ENCODE measurements at places on chromosomes 7 and 10. TPM values are rescaled to one million over a fixed set of nuclear protein-coding genes. Genes with fewer than 3 reads are reported as not detected.

The WEE2 gene
- not detected for total RNA-seq

The RBM20 gene
- 103 TPM for total RNA-seq

DNA sequence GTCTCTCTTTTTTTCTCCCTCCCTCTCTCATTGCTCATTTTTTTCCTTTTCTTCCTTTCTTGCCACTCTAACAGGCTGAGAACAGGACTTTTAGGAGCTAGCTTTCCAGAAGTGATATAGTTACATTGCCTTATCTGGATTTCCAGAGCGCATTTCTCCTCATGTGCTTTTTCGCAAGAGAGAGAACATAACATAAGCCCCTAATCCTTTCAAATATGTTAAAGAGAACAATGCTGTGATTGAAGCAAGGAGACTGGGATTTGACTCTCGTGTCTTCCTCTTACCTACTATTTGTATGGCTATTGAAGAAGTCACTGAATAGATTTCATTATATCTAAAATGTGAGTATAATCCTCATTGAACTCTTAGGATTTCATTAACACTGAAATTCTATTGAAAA is 101.2 kb upstream of the PRPS1L1 start:
- no peak for DNase-seq

DNA sequence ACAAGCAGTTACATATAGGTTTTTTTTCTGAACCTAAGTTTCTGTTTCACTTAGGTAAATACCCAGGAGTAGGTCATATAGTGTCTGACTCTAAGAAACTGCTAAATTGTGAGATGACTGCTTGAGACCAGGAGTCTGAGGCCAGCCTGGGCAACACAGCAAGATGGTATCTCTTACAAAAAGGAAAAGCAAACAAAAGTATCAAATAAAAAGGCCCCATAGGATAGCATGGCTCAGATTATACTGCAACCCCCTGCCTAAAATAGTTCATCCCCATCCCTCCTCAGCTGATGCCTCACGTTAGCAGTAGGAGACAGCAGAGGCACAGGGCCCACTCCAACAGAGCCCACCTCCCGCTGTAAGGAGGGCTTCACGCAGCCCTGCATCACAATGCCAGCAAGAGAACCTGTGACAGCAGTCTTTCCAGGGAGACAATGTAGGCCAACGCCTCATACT is 90.3 kb downstream of the SRPK2 start:
- no peak for DNase-seq

GRCh38 chr10:127009366-127009765 is 104.1 kb downstream of the DOCK1 start:
- no peak for DNase-seq

DNA sequence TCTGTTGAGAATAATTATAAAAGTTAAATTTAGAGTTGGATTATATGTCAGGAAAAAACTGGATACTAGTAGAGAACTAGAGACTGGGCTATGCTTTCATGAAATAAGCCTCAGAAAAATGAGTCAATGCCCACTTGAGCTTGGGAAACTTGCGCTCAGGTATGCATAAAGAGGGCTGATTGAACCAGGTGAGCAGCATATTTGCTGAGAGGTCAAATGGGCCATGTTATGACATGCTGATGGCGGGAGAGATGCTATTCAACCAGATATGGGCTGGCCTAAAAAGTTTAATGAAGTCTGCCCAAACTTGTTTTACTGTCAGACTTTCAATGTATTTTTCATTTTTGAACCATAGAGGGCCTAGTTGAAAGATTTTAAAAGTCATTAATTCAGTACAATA is 837.6 kb upstream of the GHITM start:
- DNase-seq = no peak

GRCh38 chr7:143444063-143444782 is 970 bp downstream of the TAS2R60 start:
- no peak for DNase-seq

- no peak for DNase-seq
Measured at GRCh38 chr7:133320891-133321290, 68.0 kb downstream of the EXOC4 start.

DNA sequence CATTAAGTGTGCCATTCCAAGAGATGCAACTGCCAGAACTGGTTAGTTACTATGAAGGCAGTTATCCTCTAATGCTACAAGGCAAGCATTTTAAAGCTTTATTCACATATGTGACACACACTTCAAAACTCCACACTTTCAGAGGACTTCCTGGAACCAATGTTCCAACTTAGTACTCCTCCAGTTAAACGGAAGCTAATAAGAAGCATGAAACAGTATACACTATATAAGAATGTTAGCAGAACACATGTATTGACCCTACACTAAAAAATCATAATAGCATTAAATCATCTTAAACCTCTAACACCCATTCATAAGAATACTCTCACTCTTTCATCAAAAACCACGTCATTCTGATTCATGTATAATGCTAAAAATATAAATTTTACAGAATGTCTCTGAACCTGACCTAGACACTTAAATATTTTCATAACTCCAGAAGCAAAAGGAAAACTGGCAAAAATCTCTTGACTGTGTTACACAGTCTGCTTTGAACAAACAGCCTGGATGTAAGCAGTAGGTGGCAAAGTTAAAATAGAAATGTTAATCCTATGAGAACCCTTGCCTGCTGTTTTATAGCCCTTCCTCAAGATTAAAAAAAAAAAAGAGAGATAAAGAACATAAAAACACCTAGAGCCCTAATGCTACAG is 135.0 kb downstream of the SEMA3C start:
- no peak for DNase-seq

DNA sequence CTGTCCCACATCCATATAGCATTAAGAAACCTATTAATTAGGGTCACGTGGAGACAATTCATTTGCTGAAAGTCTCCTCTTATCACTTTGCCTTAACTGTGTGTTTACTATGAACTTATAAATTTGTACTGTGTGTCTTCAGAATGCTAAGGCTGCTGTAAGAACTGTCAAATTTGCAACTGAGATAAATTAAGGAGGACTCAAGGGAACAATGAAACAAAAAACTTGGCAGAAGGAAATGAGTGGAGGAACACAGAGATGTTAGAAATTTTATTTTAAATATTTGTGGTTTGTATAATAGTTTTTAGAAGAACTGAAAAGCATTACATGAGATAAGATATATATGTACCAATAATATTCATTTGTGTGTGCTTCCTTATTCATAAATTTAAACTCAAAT is 1005.3 kb upstream of the SORCS1 start:
- DNase-seq = no peak
